ENCODE measurements at places on chromosomes 1 and 21.

- no peak for DNase-seq
Observed at GRCh38 chr1:97143236-97143882, 421.8 kb downstream of the PTBP2 start.

DNA sequence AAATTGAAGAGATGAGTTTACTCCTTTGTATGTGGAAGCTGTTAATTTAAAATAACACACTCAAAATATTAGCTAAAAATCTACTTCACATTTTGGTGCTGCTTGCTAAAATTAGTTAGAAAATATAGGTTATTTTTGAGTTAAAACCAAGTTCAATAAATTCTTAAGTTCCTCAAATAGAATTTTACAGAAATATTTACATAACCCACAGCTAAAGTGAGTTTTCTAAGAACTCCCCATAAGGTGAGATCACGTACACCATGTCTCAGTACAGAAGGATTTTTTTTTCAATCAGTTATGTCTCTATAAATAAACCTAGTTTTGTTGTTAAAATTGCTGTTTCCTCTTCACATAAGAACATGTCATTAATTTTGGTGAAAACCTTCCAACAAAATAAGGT lies 108.0 kb downstream of the SDCCAG8 start:
- DNase-seq: no peak

GRCh38 chr1:88647249-88647645 lies 36.8 kb upstream of the PKN2 start:
- DNase-seq: no peak

DNA sequence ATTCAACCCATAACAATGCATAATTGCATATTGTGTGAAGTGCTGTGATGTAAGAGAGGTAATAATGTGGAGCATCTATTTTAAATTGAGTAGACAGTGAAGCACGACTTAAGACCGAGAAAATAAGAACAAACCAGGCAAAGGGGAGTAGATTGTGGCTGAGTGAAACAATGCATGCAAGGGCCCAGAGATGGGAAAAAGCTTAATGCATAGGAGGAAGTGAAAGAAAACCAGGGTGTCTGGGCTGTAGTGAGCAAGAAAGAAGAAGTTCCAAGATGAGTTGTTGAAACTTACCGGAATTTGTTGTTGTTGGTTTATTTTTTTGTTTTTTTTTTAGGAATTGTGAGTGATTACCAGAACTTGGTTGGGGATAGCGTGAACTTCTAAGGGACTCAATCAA lies 104.7 kb downstream of the SNX7 start:
- DNase-seq: no peak

DNA sequence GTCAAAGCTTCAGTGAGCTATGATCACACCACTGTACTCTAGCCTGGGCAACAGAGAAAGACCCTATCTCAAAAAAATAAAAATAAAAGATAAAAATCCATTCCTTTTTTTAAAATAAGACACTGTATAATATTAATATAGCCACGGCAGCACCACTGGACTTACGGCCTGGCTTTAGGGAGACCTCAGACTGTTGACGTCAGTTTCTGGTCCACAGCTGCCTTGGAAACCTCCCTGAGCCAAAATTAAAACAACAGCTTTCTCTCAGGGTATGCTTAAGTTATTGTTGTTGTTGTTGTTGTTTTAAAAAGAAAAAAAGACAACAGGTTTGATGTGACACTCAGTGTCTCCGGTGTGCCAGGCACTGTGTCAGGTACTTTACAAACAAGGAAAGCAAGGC lies 42.0 kb downstream of the CAPZB start:
- no peak for DNase-seq

- DNase-seq: no peak
Observed at GRCh38 chr1:198367296-198367695, 173.2 kb downstream of the ATP6V1G3 start.

DNA sequence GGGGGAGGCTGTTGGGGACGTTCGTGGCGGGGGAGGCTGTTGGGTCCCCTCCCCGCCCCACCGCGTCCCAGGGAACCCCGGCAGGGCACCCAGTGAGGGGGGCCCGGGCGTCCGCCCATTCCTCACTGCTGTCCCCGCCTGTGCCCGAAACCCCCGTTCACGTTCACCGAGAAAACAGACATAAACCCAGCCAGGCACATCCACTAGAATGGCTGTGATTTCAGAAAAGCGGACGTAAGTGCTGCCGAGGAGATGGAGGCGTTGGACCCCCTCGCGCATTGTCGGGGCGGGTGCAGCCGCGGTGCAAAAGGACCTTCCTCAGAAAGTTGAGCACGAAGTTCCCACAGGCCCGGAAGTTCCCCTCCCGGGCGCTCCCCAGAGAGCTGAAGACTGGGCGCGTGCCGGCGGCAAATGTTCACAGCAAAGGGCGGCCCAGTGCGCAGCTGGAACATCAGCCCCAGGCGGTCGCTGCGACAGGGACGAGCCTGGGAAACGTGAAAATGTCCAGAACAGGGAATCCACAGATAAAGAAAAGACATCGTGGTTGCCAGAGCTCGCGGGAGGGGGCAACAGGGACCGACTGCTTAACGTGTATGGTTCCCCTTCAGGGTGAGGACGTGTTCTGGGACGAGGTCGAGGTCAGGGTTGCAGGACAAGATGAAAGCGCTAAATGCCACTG lies 18.5 kb upstream of the SAMD11 start:
- no peak for DNase-seq

GRCh38 chr1:30200161-30200560 lies 523.2 kb downstream of the MATN1 start:
- DNase-seq: no peak

- no peak for DNase-seq
Observed at GRCh38 chr1:152899883-152900282, 8.5 kb upstream of the IVL start.

DNA sequence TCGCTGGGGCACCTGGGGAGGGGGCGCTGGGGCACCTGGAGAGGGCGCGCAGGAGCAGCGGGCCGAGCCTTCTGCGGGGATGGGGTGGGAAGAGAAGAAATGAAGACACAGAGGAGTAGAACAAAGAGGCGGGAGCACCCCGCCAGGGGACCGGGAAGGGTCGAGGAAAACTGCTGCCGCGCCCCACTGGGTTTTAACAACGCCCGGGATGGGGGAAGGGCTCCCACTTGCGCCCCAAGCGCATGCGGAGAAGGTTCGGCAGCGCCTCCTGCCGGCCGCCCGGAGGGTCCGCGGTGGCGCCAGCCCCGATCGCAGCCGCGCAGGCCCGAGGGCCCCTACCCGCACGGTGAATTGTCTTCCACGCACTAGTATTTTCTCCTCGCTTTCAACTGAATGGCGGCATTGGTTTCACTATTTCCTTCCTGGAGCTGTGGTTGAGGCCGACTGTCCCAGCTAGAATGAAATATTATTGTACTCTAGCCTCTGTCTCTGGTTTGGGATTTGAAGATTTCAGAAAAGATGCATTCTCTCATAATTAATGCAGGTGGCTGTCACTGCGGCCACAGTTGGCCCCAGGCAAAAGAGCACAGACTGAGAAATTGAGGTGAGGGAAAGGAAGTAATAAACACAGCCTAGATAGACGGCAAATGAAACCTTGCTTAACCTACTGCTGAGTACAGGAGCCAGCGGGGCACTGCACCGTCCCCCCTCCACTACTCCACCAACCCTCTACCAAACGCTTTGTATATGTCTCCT lies 57.3 kb downstream of the MAB21L3 start:
- peak; percentile 52 for DNase-seq

- no peak for DNase-seq
Observed at GRCh38 chr1:205676597-205676996, 3.7 kb downstream of the SLC45A3 start.

DNA sequence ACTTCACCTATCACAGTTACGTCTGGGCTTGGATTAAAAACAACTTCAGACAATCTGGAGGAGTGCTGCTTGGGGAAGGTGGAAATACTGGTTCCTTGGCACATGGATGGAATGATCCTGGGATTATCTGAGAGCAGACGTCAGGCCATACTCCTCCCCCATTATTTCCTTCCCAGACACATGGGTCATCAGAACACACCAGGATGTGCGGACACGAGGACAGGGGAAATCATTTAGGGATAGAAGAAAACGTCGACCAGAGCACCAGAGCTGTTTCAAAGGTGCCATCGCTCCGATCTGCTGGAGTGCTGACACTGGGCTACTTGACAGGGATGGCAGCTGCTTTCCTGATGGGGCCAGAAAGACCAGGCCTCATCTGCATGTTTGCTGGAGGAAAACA lies 31.8 kb upstream of the ANGPTL7 start:
- no peak for DNase-seq

GRCh38 chr1:216314379-216315095 lies 108.7 kb downstream of the USH2A start:
- DNase-seq: no peak

DNA sequence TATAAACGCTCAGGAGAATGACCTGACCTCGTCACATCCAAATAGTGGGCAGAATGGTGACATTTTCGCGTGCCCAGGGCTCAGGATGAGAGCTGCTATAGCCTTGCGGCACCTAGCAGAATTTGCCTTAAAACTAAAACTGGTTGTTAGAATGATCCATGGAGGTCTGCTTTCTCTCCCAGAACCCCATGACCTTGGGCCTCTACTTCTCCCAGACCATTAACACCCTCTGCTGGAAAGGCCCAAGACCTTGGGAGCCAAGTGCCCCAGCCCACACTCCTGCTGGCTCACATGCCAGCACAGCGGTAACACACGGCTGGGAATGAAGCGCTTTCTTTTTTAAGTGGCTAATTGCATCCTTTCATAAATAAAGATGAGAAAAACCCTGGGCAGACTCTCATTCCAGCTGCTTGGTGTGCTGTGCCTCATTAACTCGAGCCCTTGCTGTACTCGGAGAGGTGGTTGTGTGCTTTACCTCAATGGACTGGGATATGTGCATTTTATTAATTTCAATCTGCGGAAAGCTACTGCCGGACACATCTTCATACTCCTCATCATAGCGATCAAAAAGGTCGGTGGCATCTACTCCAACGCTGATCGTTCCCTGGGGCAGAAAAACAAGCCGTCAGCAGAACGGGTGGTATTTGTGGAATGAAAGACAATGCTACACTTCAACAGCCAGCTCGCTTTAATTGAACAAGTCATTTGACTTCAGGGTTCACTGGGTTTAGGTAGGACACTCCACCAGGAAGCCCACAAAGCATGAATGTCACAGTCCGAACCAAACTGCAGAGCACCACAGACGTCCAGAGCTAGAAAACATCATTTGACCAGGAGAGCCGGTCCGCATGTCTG lies 29.0 kb downstream of the THAP3 start:
- no peak for DNase-seq

- DNase-seq: no peak
Observed at GRCh38 chr1:218346391-218347204, 1.5 kb downstream of the TGFB2 start.

- no peak for DNase-seq
Observed at GRCh38 chr1:231626535-231626950, at the start of gene DISC1. Gene DISC1, plus strand, starts transcription at chr1:231626790. Its CDS starts 78 bp downstream, at chr1:231626868.

- DNase-seq: no peak
Observed at GRCh38 chr1:158005224-158005623, 11.8 kb downstream of the KIRREL1 start.

DNA sequence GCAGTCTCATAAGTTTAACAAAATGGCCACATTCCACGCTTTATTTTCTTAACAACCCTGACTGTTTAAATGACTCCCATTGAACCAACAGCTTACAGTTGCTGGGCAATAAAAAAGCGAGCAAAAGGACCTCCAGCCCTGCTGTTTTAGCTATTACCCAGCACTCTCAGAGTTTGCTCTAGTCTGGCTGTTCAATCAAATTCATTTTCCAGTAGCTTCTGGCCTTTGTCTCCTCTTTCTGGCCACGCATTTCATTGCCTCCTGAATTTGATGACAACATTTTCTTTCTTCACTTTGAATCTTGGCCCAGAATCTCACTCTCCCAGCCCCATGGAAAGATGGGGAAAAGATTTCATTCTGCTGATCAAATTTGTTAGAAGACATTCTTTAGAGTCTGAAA lies 44.1 kb upstream of the DOCK7 start:
- no peak for DNase-seq

DNA sequence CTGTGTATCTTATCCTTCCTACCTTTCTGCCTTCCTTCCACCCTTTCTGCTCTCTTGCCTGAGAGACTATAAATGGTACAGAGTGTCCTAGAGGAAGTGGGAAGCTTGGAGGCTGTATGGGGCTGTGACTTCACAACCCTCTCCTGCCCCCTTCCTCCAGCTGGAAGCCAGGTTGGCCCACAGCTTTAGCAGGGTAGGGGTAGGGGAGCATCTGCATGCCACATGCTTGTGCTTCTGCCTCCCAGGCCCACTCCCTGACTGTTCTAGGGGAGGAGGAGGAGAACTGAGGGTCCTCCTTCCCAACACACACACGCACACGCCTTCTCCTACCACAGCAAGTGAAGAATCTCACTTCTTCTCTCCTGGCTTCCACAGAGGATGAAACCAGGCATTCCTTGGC lies 3.9 kb upstream of the SLC27A3 start:
- DNase-seq: no peak

DNA sequence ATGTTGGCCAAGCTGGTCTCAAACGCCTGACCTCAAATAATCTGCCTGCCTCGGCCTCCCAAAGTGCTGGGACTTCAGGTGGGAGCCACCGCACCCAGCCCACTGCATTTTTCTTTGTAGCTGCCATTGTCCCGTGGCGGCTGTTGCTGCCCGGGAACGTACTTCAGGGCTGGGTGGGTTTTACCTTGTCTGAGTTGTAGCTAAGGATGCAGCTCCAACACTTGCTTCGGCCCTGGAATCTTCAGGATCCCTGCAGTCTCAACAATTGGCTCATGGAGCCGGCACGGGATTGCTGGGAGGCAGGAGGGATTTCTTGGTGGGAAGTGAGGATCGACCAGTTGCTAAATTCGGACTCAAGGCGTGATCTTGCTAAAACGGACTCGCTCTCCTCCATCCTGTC lies 10.7 kb downstream of the TNFRSF8 start:
- DNase-seq: no peak

- DNase-seq: no peak
Observed at GRCh38 chr1:229268505-229268904, 2.4 kb upstream of the RAB4A start.

DNA sequence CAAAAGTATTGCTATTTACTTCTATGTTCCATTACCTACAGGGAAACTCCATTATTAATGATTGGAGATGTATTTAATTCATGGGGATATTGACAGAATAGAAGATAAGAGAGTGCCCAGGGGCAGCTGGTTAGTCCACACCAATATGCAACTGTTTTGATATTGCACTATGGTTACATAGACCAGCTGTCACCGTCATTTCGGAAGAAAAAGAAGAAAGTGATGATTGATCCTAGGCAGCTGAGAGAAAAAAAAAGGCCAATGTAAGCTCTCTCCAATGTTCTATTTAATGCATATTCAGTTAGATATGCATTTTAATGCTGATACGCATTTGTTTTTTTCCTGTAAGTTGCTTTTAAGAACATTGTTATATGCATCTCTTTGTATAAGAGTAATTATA lies 1367.2 kb downstream of the KCNT2 start:
- DNase-seq: no peak

DNA sequence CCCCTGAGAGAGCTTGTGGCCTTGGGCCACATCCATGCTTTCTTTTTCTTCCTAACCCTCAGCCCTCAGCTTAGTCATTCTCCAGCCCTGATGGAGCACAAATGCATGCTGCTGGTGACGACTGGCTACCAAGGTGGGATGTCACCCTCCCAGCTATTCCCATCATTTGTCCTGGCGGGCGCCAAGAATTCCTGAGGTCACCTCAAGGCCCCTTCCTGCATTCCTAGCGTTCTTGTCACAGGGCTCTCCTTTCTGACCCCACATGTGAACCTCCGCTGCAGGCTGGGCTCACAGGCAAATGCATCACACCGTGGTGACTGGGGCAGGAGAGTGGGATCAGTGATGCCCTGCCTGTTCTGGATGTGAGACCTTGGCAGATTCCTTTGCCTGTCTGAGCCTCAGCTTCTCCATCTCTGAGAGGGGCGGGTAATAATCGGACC lies 53.4 kb upstream of the IFFO2 start:
- DNase-seq: no peak
